ENCODE measurements at places on chromosomes 12 and 14.
A peak's percentile ranks its signal among the peaks of the same experiment; 100 is the strongest.

GRCh38 chr14:63891148-63891975 is 38.6 kb downstream of the SYNE2 start:
- no peak for DNase-seq

DNA sequence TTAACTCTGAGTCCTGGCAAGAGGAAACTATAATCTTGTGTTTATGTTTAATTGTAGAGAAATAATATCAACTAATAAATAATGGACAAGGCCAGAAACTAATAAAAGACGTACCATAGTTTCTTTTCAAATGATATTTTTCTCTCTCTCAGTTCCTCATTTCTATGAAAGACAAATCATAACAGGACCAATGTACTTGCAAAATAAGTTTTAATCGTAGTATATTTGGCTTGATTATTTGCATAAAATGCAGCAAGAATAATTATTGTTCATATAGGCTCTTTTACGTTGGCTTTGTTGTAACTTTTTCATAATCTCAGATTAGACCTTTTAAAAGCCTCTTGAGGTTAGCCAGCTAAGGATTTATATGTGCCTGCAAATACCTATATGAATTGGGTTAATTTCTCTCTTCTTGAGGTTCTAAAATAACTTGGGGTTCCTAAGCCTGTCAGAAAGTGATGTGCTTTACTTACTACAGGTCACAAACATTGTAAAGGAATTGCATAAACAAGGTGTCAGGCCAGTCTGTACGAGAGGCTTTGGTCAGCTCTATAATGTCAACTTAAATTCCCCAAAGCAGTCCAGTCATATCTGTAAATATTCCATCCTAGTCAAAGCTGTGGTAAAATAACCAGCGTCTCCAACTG is 152.8 kb upstream of the PTPRQ start:
- DNase-seq: no peak

- no peak for DNase-seq
These were observed 22.0 kb upstream of the TSPAN9 start for GRCh38 chr12:3055026-3055703.

DNA sequence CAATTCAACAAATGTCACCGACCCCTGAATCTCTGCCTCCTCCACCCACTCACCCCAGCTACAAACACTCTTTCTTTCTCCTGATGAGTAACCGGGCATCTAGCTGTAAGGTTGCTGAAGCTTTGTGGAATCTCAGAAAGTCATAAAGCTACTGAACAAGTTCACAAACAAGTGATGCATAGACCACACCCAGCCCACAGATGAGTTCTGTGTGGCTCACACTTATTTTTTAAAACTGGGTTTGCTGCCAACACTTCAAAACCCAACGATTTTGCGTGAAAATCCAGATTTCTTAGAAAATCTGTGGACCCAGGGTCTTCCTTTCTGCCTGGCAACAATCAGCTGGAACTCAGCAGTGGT is 96.1 kb downstream of the APAF1 start:
- no peak for DNase-seq

GRCh38 chr12:132386926-132387497 is 57.6 kb upstream of the GALNT9 start:
- no peak for DNase-seq

- no peak for DNase-seq
These were observed 7.3 kb upstream of the SNRNP35 start for GRCh38 chr12:123450636-123451035.

GRCh38 chr14:73235531-73236155 is 1.7 kb upstream of the PAPLN start:
- DNase-seq: no peak

DNA sequence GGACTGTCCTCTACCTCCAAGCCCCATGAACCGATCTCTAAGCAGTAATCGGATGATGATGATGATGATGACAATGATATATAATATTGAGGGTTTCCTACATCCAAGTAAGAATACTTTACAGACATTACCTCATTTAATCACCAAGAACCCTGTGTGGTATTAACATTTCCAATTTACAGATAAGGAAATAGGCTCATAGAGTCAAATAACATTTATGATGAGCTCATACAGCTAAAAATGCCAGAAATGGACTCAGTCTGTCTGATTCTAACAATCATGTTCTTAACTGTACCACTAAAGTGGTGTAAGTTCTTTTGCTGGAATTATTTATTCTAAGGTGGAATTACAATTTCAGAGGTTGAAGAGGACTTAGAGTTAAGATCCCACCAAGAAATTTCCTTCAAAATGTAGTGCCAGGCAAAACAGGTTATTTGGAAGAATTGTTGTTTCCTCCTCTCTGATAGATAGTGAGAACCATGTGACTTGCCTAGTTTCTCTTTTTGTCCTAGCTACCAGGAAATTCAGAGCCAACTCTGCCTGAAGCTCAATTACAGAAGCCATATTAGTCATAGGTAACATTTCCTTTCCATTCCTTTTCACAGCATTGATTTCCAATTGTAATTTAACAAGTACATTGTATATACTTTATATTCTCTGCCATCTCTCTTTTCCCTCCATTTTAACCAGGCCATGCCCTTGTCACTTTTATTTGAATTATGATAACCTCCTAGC is 23.8 kb upstream of the CCDC175 start:
- no peak for DNase-seq

DNA sequence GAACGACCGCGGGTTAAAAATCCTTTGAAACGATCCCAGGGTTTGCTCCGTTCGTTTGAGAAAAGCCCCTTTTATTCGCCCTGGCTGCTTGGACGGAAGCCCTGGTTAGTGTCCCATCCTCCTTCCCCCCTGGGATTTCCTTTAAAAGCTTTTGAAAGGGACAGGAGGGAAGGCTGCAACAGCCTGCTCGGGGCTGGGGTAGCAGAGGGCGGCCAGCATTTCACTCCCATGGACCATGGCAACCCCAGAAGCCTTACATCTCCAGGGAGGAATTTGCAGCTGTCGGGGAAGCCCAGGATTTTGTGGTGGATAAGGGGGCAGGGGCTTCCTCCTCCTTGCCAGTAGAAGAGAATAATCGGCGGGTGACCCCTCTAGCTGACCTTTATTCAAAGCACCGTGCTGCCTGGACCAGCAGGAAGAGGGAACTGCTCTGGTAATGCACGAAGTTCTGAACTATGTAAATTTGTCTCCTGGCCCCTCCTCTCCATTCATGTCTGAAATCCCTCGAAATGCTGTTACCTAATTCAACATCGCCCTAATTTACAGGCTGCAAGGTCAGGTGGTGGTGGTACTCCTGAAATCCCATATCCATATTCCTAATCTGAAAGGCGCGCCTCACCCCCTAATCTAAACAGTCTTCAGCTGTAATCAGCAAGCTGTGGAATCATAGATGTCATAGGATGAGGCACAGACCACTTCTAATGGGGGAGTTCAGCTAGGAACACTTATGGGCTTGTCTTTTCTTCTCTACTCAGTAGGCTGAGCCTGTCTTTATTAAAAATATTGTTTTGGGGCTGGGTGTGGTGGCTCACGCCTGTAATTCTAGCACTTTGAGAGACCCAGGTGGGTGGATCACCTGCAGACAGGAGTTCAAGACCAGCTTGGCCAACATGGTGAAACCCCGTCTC is 1.0 kb upstream of the CLIP1 start:
- DNase-seq: peak; percentile 42
